ENCODE measurements at places on chromosomes 16 and 17. TPM values are rescaled to one million over a fixed set of nuclear protein-coding genes. Genes with fewer than 3 reads are reported as not detected.

- no peak overlapping the region for H3K27ac ChIP-seq
- no peaks in the 10 kb centered on the region for H3K27me3 ChIP-seq
- H3K4me1 ChIP-seq, result no peaks in the 10 kb centered on the region
- H3K36me3 ChIP-seq, result no peaks in the 10 kb centered on the region
- no peak for DNase-seq
These were observed 51.4 kb downstream of the CACNG1 start for GRCh38 chr17:67095803-67096202.

DNA sequence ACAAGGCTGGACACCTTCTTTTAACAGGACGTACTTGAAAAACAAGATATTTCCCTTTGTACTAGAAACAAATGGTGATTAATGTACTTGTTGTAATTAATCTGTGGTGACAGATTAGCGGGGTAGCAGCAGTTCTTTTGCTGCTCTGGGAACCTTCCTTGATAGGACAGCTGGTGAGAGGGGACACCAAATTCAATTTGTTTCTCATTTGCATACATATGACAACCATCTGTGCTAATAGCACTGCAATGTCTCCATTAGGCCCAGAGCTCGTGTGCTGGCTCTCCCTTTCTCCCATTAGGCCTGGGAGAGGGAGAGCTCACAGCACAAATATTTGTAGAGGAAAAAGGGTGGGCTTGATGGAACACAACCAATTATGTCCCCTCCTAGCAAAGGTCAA is 221.0 kb upstream of the HS3ST3A1 start:
- no peak overlapping the region for H3K27ac ChIP-seq
- no peaks in the 10 kb centered on the region for H3K4me1 ChIP-seq
- H3K27me3 ChIP-seq, result no peaks in the 10 kb centered on the region
- no peak overlapping the region for H3K4me3 ChIP-seq
- no peak for DNase-seq
- no peaks in the 10 kb centered on the region for H3K36me3 ChIP-seq

DNA sequence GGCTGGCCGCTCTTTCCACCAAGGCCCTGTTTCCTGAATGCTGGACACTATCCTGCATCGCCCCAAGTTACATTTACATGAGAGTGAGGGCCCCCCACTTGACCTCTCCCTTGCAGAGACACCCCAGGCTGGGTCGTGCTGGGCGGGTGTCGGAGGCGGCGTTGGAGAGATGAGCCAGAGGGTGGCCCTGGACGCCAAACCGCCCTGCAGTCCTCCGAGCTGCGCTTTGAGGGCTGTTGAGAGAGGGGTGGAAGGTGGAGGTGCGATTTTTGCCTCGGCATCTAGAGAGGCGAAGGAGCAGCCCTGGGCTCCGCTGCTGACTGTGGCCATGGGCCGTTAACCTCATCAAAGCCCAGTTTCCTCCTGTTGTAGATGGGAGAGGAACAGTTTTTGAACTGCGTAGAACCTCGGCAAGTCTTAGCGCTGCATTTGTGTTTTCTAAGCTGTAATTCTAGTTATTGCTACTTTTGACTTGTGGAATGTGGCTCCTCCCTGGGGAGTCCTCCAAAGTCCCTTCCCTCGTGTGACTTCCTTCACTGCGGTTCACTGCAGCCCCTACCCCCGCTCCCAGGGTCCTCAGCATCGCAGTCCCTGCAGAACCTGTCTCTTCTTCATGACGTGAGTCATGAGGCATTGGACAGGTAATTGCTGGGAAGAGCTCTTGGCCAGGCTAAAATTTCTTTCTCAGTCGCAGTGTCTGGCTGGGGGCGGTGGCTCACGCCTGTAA is 986 bp upstream of the ELOB start:
- H3K36me3 ChIP-seq, result 0 out of 2 replicates have a peak, but pooled peaks cover 3% of the 10 kb centered on the region
- H3K27ac ChIP-seq, result peak overlapping the region; percentile 97
- DNase-seq, result peak; percentile 51
- peak overlapping the region; percentile 98 for H3K4me3 ChIP-seq
- H3K4me1 ChIP-seq, result peaks cover 14% of the 10 kb centered on the region

GRCh38 chr17:45351831-45352230 is 35.0 kb upstream of the MAP3K14 start:
- H3K27me3 ChIP-seq, result no peaks in the 10 kb centered on the region
- DNase-seq, result no peak
- H3K4me1 ChIP-seq, result no peaks in the 10 kb centered on the region
- no peak overlapping the region for H3K4me3 ChIP-seq

DNA sequence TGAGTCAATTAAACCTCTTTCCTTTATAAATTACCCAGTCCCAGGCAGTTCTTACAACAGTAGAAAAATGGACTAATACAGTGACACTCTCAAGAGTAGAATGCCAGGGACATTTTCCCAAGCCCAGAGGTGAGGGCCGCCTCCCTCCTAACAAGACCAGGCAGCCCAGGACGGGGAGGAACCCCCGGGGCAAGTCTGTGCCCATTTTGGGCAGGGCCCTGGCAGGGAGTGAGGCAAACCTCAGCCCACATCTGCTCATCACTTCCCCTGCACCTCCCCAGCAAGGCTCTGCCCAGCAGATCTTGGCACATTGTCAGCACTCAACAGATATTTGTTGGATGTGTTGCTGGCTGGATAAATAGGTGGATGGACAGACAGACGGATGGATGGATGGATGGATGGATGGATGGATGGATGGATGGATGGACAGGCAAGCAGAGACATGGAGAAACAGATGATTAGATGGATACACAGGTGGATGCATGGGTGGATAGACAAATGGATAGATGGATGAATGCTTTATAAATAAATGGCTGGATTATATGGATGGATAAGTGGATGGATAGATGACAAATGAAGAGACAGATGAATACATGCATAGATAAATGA is 271.3 kb downstream of the PARN start:
- no peaks in the 10 kb centered on the region for H3K36me3 ChIP-seq
- no peak for DNase-seq
- peaks cover 6% of the 10 kb centered on the region for H3K4me1 ChIP-seq
- no peaks in the 10 kb centered on the region for H3K27me3 ChIP-seq

DNA sequence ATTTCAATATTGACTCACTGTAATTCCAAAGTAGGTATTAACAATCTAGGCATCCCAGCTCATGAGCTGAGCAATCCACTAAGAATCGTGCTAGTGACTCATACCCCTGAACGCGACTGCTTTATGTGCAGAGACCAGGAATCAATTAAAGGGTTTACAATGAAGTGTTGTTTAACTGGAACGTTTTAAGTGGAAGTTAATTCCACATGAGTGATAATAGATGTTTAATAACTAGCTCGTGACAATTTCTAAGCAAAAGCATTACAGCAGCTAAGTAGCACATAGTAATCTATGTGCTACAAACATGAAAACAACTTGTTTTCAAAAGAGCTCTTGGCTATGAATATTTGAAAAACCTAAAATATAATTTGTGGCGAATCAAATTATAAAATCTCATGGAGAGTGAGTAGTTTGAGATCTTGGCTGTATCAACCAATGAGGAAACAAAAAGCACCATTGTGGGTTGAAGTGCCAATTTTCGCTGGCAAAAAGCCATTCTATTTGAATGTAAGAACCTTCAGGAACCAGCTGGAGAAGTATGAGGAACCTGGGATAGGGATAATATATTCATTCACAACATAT is 9.4 kb downstream of the GJC1 start:
- DNase-seq, result no peak
- no peaks in the 10 kb centered on the region for H3K36me3 ChIP-seq
- H3K4me1 ChIP-seq, result no peaks in the 10 kb centered on the region
- H3K27ac ChIP-seq, result no peak overlapping the region
- no peaks in the 10 kb centered on the region for H3K27me3 ChIP-seq
- no peak overlapping the region for H3K4me3 ChIP-seq

GRCh38 chr17:42270170-42270535 is 6.0 kb downstream of the STAT5B start:
- H3K4me1 ChIP-seq, result peaks cover 46% of the 10 kb centered on the region
- DNase-seq, result no peak
- no peaks in the 10 kb centered on the region for H3K27me3 ChIP-seq
- no peaks in the 10 kb centered on the region for H3K36me3 ChIP-seq
- no peak overlapping the region for H3K4me3 ChIP-seq
- no peak overlapping the region for H3K27ac ChIP-seq

GRCh38 chr16:58124601-58124915 is 4.6 kb downstream of the CFAP20 start:
- H3K4me3 ChIP-seq, result no peak overlapping the region
- H3K27ac ChIP-seq, result no peak overlapping the region
- no peak for DNase-seq
- H3K4me1 ChIP-seq, result peaks cover 26% of the 10 kb centered on the region

DNA sequence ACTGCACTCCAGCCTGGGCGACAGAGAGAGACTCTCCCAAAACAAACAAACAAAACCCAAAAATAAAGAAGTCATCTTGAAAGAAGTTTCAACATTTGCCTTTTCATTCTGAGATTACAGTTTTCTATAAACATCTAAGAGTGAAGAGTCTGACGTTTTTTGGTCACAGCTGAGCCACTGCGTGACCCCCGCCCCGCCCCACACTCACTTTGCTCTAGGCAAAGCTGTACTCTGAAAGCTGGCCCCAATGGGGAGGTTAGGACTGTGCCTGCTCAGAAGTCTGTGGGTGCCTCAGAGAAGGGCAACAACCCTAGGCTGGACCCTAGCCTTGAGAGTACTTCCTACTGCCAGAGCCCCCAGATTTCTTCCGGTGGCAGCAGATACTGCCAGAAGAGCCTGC is 19.3 kb downstream of the CYB5D2 start:
- H3K4me3 ChIP-seq, result no peak overlapping the region
- no peak for DNase-seq
- peaks cover 10% of the 10 kb centered on the region for H3K36me3 ChIP-seq
- peak overlapping the region; percentile 84 for H3K27ac ChIP-seq

DNA sequence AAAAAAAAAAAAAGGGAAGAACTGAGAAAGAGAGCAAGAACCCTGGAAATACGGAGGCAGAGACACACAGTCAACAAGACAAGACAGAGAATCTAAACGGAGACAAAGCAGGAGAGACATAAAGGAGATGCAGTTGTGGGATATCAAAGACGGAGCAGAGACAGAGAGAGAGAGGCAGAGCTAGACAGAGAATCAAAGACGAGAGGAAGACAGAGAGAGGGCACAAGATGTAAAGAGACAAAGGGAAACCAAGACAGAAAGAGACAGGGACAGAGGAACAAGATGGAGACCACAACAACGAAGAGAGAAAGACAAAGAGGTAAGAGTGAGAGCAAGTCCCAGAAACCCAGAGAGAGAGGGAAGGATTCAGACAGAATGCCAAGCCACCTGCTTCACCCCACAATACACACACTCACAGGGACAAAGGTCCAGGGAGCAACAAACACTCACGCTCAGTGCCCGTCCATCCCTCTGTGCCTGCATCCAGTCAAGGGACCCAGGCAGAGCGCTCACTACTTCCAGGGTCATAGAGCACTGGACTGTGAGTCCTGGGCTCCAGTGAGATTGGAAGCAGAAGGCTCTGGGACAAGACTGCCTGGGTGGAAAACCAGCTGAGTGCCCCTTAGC is 88.9 kb downstream of the C16orf78 start:
- DNase-seq, result no peak
- H3K27ac ChIP-seq, result no peak overlapping the region
- no peaks in the 10 kb centered on the region for H3K36me3 ChIP-seq
- 0 out of 2 replicates have a peak, but pooled peaks cover 6% of the 10 kb centered on the region for H3K4me1 ChIP-seq
- H3K27me3 ChIP-seq, result peaks cover 7% of the 10 kb centered on the region

GRCh38 chr17:43020789-43021740 is 1.1 kb downstream of the VAT1 start:
- peak overlapping the region; percentile 85 for H3K27ac ChIP-seq
- no peaks in the 10 kb centered on the region for H3K27me3 ChIP-seq
- peak overlapping the region; percentile 98 for H3K4me3 ChIP-seq
- H3K4me1 ChIP-seq, result peaks cover 22% of the 10 kb centered on the region

GRCh38 chr17:46892192-46892703 is 30.7 kb upstream of the GOSR2 start:
- H3K27me3 ChIP-seq, result no peaks in the 10 kb centered on the region
- H3K36me3 ChIP-seq, result no peaks in the 10 kb centered on the region
- H3K4me1 ChIP-seq, result peaks cover 8% of the 10 kb centered on the region
- no peak for DNase-seq

- no peak for DNase-seq
- no peak overlapping the region for H3K4me3 ChIP-seq
- no peaks in the 10 kb centered on the region for H3K36me3 ChIP-seq
- H3K27me3 ChIP-seq, result no peaks in the 10 kb centered on the region
- no peaks in the 10 kb centered on the region for H3K4me1 ChIP-seq
These were observed 18.0 kb upstream of the BRD7 start for GRCh38 chr16:50386774-50387173.

DNA sequence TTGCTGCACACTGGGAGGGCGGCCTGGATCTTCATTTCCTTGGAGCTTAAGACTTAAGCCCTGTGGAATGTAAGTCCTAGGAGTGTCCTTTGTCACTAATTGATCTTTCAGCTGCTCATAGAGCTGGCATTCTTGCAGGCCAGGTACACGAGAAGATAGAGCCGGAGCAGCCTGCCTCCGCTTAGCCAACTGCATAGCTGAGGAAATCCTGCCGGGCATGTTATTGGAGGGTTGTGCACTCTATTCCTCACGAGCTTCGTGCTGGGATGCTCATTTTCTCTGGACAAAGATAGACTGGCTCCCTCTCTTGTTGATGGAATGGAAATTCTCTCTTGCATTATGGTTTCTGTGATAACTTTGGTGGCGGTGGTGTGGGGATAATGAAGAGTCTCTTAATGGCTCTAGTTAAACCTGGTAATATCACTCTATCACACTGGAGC is 76.9 kb downstream of the RPA1 start:
- H3K4me3 ChIP-seq, result no peak overlapping the region
- no peaks in the 10 kb centered on the region for H3K36me3 ChIP-seq

Gene NXPH3
- total RNA-seq, result 4.7 TPM

Gene TP53TG3C
- not detected for total RNA-seq

Gene KRTAP2-3
- total RNA-seq, result not detected
